ENCODE measurements at places on chromosomes 16 and 17. TPM values are rescaled to one million over a fixed set of nuclear protein-coding genes. Genes with fewer than 3 reads are reported as not detected.

GRCh38 chr17:46742565-46743270, 75.8 kb downstream of the WNT3 start:
- no peak for DNase-seq

COPZ2 gene
- polyA plus RNA-seq: 0.24 TPM

ENPP7 gene
- not detected for polyA plus RNA-seq

ANKS4B gene
- 0.05 TPM for polyA plus RNA-seq

SOX8 gene
- polyA plus RNA-seq: 2.2 TPM

- DNase-seq: no peak
Observed at GRCh38 chr16:69926241-69926640, 24.9 kb upstream of the CLEC18A start.

- DNase-seq: no peak
Observed at GRCh38 chr17:63481488-63481870, 4.6 kb downstream of the ACE start.

DNA sequence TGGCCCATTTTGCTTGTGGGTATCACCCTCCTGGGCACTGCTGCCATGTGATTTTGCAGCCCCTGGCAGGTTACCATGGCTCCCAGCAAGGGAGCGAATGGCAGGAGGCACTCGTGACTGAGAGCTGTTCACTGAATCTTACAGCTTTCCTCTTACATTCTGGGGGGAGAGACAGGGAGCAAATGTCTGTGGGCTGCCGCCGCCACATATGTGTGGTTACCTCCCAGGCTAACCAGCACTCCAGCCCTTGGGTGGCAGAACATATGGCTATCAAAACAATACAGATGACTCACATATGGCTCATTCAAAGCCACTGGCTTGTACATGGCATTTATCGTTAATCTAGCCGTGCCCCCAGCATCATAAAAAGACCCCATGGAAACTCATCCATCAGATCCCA, 19.8 kb downstream of the GTF3C1 start:
- no peak for DNase-seq

GRCh38 chr16:1677339-1677738, 740 bp upstream of the JPT2 start:
- DNase-seq: no peak

DNA sequence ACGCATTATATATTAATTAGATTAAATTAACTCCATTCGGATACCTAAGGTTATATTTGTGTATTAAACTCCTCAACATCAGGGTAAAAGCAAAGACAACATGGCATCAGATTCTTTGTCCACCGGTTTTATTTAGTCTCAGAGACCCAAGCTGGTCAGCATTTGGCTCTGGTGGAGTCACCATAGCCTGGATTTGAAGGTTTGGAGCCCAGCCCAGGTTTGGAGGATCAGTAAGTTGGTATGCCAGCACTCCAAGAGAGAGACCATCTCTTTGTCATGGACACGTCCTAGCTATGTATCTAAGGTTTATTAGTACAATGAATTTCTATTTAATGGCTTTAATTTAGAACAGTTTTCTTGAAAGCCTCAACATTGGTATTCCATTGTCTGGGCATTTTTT, 328.4 kb upstream of the RBFOX1 start:
- DNase-seq: no peak

All from H1 (cell line).